C1 segment of cervical spinal cord (tissue), 14 donors: ENCODE measurements at places on chromosomes 6 and 20.

DNA sequence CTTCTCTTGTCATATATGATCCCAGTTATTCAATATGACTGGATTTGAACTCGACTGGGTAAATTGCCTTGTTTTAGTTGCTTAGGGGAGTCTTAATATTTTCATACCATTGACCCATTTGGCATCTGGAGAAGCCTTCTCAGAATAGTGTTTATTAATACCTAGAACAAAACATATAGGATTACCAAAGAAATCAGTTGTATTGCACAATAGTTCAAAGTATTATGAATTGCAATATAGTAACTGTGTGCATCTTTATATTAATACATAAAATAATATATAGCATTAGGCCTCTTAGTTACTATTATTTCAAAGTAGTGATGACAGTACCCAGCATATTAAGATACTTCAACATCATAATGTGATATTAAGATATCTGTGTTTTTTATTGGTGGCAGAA lies 177.8 kb downstream of the PLCB4 start:
- DNase-seq: no peak

DNA sequence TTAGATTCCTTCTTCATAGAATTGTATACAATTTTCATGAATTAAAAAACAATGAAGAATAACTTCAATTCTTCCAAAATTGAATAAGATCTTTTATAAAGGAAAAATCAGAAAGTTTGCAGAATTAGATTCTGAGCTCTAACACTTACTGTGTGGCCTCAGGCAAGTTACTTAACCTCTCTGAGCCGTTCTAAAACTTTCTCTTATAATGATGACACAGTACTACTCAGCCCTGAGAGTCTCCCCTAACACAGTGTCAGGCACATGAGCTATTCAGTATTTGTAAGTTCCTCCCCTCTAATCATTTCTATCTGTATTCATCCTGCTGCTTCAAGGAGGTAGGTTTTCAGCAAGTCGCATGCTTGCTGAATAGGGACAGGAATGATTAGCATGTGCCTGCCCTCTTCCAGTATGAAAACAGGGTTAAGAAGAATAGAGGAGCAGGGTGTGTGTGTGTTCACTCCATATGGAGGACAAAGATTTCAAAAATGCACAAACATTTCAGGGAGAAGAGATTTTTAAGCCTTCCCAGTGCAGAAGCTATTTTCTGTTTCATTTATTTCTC lies 11.4 kb downstream of the ID4 start:
- DNase-seq: no peak

DNA sequence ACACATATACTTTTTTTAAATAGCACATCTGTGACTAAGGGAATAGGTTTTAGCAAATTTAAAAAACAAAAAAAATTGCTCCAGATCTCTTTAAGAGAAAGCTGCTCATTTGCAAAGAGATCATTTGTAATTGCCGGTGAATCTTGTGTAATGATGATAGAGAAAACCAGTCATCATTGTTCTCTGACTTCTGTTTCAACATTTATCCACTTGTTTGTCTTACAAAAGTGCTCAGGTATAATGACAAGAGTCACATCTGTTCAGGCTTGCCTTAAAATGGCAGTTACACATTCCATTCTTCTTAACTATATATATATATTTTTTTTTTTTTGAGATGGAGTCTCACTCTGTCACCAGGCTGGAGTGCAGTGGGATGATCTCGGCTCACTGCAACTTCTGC lies 165.2 kb downstream of the AIG1 start:
- DNase-seq: no peak

DNA sequence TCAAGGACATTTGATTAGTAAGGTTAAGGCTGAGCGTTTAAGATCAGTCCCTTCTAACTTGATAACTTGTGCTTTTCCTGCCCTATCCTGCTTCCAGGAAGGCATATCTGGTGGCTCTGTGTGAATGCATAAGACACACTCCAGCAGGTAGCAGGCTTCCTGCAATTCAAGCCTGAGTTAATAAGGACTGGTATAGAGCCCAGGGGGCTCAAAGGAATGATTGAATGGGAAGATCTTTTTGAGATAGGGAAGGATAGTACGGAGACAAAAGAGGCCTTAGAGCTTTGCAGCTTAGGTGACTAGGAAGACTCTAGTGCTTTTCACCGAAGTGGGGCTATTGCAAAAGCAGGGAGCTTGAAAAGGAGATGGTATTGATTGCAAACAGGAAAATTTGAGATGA lies 307.1 kb downstream of the GRIK2 start:
- no peak for DNase-seq

- no peak for DNase-seq
Measured at GRCh38 chr20:9615766-9616454, 101.5 kb downstream of the LAMP5 start.

DNA sequence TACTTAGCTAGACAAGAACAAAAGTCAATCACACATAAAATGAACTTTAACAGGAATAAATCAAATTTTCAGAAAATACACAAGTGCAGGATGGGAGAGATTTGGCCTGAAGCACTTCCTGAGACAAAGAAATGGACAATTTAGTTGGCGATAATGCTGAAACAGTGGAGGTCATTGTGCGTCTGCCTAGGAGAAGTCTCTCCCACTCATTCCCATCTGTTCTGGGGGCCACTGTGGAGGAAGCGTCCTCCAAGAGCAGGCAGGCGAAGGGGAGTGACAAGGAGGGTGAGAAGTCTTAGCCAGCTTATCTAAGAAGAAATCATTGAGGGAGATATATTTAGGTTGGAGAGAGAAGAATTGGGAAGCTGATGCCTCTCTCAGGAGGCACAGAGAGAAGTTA lies 10.2 kb upstream of the TMEM242 start:
- no peak for DNase-seq

GRCh38 chr6:129661536-129662405 lies 48.2 kb downstream of the ARHGAP18 start:
- DNase-seq: no peak

GRCh38 chr20:62972845-62973745 lies 20.6 kb downstream of the SLC17A9 start:
- DNase-seq: no peak

- no peak for DNase-seq
Measured at GRCh38 chr6:53199156-53199555, 50.5 kb upstream of the GCM1 start.

DNA sequence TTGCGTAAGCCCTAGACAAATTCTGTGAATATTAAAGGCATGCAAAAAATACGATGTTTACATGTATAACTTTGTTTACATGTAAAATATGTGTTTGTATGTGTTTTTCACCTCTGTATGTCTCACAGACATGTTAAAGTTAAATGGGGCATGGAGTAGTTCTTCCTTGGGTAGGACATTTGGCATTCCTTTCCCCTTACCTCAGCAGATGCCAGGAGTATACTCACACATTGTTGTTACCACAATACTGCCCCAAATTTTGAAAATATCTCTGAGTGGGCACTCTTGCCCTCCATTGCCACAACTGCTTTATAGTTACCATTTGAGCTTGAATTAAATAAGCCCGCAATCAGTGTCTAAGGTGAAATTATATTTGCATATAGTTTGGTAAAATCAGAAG lies 147.5 kb downstream of the MYO6 start:
- DNase-seq: no peak

- no peak for DNase-seq
Measured at GRCh38 chr6:98877250-98877649, 42.9 kb downstream of the POU3F2 start.

DNA sequence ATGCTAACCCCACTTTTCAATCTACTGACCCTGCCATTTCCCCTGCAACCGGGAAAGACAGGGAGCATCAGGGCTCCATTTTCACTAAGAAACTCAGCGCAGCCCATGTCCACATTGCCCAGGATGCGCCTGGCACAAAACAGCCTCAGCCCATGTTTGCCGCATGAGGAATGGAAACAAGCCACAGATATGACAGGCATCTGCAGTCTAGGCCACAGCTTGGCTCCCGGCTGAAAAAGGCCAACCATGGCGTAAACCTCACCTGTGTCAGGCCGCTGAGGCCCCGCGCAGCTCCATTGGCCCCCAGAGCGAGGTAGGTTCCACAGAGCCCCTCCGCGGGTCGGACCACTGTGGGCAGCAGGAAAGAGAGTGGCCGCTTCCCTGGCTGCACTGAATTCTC lies 21.7 kb downstream of the GGT7 start:
- no peak for DNase-seq
